Activated T-helper 1 cell treated with anti-CD3 and anti-CD28 coated beads, Interleukin-12 subunit alpha, Interleukin-12 subunit beta, Interleukin-2, Interleukin-4 antibody, amounts not matched to agents 30 ng/mL and 10 ng/mL and 1 ng/mL, durations not matched to agents 14 hours and 24 hours and 36 hours (primary cell): ENCODE measurements at places on chromosomes 5 and 9. TPM values are rescaled to one million over a fixed set of nuclear protein-coding genes. Genes with fewer than 3 reads are reported as not detected.

The OXCT1 gene
- total RNA-seq, result 84.4 and 85.1 TPM in 2 replicates

The IZUMO3 gene
- total RNA-seq, result not detected in 2 replicates

The ECM2 gene
- total RNA-seq, result not detected in 2 replicates

The SMIM33 gene
- total RNA-seq, result 0.29 and 0.39 TPM in 2 replicates

The CD74 gene
- 440 and 444 TPM in 2 replicates for total RNA-seq

The SEMA4D gene
- 388 and 411 TPM in 2 replicates for total RNA-seq

The ZFP37 gene
- 0.16 and 0.32 TPM in 2 replicates for total RNA-seq

The TMEM174 gene
- not detected in 2 replicates for total RNA-seq

The PCDHGB2 gene
- 0.47 and 0.93 TPM in 2 replicates for total RNA-seq

The PCDHA10 gene
- not detected in 2 replicates for total RNA-seq

The SHC3 gene
- total RNA-seq, result not detected in 2 replicates

The DCTN4 gene
- total RNA-seq, result 42.3 and 46.4 TPM in 2 replicates

The KIF3A gene
- 58.5 and 66.9 TPM in 2 replicates for total RNA-seq

The SHROOM1 gene
- total RNA-seq, result 6.5 and 8.3 TPM in 2 replicates

The ASPN gene
- not detected in 2 replicates for total RNA-seq

GRCh38 chr5:76999451-76999850, 30.8 kb upstream of the AGGF1 start:
- no peak for DNase-seq

GRCh38 chr5:77920359-77921058, 144.4 kb upstream of the TBCA start:
- DNase-seq, result no peak

- DNase-seq, result no peak
These were observed 16.8 kb downstream of the FRMD3 start for GRCh38 chr9:83521411-83521810.

DNA sequence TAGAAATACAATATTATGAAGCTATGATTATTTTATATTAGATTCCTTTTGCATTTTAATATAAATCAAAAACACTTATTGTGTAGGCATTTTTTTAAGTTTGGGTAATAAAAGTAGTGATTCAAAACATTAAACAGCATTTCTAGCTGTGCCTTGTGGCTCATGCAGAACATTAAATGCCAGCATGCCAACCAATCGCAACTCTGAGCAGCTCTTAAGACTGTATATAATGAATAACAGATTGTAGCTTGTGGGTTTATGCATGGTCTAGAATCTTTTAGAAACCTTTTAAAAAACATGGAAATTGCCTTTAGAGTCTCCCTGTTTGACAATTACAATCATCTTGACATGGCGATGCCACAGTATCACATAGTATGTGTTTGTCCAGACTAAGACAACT, 903.8 kb downstream of the EFNA5 start:
- no peak for DNase-seq

DNA sequence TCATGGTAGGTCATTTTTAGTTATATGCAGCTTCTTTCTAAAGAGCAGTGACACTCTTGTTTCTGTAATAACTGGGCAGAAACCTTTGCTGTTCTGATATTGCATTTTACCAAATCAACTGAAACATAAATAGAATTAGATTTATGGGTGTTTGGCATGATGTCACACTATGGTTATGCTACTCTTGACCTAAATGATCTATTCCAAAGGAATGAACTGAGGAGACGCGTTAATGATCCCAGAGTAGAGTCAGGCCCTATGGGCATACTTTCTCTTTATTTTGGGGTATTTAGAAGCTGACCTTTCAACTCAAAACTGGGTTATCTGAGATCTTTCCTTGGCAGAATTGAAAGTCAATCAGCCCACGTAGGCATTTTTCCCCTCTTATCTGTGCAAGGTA, 146.8 kb upstream of the ADAMTSL1 start:
- DNase-seq, result no peak

DNA sequence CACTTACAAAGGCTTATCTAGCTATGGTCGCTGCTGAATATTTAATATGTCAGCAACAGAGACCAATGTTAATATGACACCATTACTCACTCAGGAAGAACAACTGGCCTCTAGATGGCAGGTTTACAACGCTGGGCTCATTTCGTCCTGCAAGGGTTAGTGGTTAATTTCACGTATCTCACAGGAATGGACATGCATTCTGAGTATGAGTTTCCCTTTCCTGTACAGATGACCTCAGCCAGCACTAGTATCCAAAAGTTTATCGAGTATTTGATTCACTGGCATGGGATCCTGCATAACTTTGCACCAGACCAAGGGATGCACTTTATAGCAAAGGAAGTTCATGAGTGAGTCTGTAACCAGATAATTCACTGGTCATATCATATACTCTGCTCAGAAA, 8.7 kb upstream of the TRPC7 start:
- DNase-seq, result no peak

DNA sequence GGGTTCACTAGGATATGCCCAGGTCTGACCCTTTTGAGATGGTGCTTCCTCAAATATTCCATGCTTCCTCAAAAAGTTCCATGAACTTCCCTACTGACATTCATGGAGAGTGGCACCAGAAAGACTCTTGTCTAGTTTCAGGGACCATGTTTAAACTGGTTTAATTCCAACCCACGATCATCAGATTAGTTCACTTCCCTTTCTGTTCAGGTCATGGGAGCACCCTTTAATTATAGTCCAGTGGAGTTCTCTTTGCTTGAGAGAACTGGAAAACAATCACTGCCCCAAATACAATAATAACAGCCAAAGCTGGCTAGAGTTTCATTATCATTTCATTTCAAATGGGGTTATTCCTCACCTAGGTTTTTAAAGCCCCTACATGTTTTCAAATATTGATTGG, 9.7 kb upstream of the ERBIN start:
- DNase-seq, result no peak

GRCh38 chr5:27854243-27854852, 816.0 kb upstream of the CDH9 start:
- no peak for DNase-seq

GRCh38 chr5:91059409-91059808, 323.7 kb downstream of the ARRDC3 start:
- no peak for DNase-seq

DNA sequence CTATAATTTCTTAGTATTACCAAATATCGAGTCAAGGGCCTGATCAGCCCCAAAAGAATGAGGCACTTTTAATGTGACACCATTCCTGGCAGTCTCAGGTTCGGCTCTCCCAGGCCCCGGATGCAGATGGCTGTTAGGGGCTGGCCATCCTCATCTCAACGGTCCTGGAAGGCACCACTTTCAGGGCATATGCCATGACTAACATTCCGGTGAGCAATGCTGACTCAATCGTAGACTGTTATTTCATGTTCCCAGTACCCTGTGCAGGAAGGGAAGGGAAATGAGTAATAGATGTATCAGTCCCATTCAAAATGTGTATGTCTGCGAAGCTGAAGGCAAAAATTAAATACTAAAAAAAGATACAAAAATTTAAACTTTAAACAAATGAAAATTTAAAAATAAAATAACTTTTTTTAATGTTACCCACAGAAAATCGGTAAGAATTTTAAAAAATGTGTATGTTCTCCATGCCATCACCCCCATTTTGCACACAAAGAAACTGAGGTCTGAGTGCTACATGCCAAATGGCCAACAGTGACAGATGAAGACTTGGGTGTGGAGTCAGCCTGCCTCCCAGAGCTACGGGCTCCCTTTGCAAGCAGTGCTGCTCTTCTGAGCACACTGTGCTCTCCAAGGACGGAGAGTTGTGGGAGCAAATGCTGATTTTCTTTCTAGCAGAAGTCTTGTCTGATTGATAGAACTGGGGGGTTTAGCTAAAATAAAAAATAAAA, 79.0 kb downstream of the GLDC start:
- peak; percentile 44 for DNase-seq

- DNase-seq, result no peak
These were observed 51.1 kb upstream of the ORM1 start for GRCh38 chr9:114271556-114272510.

GRCh38 chr5:60492958-60493357, 207.0 kb downstream of the DEPDC1B start:
- no peak for DNase-seq

- peak; percentile 78 for DNase-seq
These were observed 6.8 kb downstream of the MRPL36 start for GRCh38 chr5:1792842-1793266.

DNA sequence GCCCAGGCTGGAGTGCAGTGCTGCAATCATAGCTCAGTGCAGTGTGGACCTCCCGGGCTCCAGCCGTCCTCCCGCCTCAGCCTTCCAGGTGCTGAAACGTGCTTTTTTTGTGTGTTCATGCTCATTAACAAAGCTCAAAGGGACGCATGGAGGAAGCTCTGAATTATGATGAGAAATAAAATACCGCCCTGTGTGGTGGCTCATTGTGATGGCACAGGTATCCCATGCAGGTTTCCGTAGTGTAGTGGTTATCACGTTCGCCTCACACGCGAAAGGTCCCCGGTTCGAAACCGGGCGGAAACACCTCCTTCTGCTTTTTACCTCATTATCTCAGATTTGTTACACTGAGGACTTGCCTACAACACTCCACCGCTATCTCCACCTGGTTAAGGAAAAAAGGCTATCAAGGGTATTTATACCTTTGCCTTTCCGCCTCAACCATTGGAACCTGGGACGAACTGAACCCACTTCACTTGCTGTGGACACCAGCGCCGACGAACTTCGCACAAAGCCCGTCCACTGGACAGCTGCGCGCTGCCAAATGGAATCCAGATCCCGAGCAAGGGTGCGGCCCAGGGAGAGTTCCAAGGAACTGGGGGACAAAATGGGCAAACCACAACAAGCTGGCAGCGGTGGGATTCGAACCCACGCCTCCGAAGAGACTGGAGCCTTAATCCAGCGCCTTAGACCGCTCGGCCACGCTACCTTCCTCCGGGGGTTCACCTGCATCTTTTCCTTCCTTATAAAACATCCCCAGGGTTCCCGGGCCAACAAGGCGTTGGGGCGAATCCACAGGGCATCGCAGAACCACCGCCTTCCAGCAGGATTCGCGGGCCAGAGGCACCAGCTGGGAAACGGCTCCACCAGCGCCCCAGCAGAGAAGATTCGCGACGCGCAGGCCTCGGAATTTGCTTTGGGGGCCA, 26.3 kb downstream of the OR2V2 start:
- peak; percentile 44 for DNase-seq

DNA sequence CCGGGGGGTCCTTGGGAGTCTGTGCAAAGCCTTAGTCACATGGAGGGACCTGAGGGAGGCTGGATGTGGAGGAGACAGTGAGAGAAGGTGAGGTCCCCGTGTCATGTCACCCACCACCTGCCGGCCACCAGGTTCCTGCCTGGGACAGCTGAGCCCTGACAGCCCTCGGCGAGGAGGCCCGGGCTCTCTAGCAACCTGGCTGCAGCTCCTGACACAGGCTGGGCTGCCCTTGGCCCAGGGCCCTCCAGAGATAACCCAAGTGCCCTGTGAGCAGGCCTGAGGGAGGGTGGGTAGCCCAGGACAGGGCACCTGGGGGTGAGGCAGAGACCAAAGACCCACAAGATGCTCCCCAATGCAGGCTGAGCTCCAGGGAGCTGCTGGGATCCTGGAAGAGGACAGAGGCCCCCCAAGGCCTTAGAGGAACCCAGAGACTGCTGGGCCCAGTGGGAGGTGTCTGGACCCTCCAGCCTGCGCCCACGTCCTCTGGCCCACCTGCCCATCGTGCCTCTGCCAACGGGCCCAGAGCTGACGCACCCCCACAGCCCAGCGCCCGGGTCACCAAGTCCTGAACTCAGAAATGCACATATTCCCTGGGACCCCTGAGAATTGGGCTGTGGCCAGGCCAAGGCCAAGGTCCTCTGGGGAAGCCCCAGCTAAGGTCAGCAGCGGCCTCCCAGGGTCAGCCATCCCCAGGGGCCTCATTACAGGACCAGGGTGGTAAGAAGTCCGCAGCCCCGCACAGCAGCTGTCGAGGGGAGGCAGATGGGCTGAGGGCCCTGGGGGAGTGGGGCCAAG, 8.8 kb upstream of the PTGDS start:
- no peak for DNase-seq
